ENCODE measurements at places on chromosomes 3 and 15.

DNA sequence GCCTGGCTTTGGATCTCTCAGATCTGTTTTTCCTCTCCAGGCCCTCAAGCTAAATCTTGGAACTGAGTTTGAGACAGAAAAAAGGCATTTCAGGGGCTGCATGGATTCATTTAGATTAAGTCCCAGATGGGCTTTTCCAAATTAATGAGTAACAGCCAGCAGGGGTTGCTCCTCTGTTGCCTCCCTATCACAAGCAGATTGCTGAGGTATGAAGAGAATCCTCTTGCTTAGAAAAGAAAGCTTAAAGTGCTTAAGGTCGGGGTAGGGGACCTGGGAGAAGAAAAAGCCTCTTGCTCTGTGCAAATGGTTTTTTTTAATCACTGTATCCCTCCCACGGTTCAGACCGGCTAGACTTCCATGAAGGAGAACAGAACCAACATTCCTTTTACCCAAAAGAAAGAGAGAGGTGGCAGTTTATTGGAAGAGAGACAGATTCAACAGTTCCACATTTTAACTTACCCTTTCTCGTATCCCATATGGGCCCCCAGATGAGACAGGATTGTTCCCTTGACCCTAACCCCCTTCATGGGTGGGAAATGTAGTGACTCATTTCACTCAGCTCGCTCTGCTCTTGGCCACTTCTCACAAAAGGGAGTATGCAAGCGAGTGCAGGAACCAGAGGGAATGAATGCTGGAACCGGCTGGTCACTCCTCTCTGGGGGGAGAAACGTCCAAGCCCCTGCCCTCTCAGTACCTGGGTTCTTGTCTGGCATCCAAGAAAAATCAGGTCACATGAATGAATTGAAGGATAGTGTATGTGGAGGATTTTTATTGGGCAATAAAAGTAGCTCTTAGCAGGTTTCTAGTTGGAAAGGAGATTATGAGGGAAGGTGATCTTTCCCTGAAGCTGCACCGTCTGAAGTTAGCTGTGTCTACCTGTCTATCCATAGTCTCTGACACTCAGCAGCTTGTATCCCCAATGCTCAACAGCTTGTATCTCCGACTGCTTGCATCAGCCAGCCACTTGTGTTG lies 745.2 kb downstream of the SI start:
- peak; percentile 26 for DNase-seq

DNA sequence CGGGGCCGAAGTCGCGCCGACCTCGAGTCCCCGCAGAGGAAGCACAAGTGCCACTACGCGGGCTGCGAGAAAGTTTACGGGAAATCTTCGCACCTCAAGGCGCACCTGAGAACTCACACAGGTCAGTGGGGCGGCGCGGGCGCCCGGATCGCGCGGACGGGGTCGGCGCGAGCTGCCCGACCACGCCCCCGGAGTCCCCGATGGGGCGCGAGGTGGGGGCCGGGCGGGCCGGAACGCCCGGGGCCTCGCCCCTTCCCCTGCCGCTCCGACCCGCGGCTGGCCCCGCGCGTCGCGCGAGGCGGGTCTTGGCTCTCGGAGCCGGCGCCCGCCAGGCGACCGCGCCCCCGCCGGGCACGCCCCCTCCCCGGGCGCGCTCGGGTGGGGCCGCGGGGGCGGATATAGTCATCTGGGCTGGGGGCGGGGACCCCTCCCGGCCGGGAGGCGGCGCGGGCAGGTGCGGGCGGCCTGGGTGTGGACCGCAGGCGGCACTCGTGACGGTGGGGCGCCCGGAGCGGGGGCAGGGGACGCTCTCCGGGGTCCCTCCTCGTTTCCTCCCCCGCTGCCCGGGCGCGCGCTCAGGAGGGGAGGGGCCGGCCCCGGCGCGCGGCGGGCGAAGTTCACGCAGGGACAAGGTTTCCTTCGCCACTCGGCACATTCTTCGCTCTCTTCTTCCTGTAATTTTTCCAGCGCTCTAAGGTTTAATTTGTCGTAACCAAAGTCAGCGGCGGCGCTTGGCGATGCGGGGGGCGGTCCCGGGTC lies 1.2 kb downstream of the KLF13 start:
- peak; percentile 25 for DNase-seq

- DNase-seq, result no peak
These were observed 76.2 kb downstream of the ITGB5 start for GRCh38 chr3:124810970-124811369.

DNA sequence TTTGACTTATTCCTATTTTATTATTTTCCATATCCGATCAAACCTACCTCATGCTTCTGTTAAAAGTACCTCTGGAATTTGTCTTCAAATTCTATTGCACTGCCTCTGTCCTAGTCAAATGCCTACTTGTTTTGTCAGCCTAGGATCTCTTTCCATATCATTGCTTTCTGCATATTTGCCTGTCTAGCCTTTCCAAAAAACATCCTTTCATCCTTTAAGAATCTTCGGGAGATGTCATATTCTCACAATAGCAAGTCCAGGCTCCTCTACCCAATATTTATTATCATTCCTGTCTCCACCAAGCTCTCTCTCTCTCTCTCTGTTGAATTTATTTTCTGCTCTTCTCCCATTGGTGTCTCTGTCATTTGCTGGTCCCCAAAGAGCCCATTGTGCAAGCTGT lies 80.1 kb downstream of the LRRC28 start:
- no peak for DNase-seq

- DNase-seq, result peak; percentile 47
These were observed 226.1 kb downstream of the ADAMTS17 start for GRCh38 chr15:100115711-100116090.

Data from fibroblast of skin of abdomen (primary cell).